Amniotic stem cell (primary cell): ENCODE measurements at places on chromosomes 4 and X.
A peak's percentile ranks its signal among the peaks of the same experiment; 100 is the strongest.

GRCh38 chr4:88628746-88629145 is 36.5 kb downstream of the HERC3 start:
- no peak for DNase-seq

DNA sequence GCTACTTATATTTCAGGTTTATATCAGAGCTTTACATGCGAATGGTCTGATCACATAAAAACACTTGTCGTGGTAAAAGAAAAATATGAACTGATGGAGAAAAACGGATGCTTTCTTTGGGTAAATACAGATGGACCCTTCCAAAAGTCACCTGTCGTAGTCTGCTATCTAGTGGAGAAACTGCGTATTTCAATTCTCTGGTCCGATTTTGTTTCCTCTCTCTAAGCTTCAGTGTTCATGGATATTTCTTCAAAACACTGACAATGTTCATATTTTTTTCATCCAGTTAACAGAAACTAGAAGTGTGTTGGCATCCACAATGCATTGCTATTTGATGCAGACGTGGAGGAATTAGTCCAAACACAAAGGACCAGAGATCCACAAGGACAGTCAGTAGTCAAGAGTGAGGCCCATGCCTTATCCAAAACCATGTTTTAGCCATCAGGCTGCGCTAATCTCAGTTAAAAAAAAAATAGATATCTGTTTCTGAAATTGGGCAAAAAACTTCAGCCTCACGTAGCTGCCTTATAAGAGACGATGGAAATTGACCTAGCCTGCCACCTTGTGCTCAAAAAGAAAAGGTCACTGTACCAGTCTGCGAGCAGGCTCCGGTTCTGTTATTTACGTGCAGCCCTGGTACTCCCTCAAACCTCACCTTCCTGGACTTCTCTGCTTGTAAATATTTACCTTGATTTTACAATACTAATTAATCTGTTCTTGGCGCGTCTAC is 16.0 kb downstream of the MEPE start:
- DNase-seq: peak; percentile 57

- peak; percentile 0 for DNase-seq
Observed at GRCh38 chr4:17066236-17066635, 167.8 kb upstream of the LDB2 start.

GRCh38 chrX:24479924-24480323 is 14.8 kb downstream of the PDK3 start:
- no peak for DNase-seq

GRCh38 chrX:18272222-18272621 is 51.5 kb upstream of the BEND2 start:
- DNase-seq: no peak

- no peak for DNase-seq
Observed at GRCh38 chr4:140085062-140085622, 68.8 kb downstream of the MAML3 start.

- no peak for DNase-seq
Observed at GRCh38 chr4:92847026-92847425, 543.3 kb downstream of the GRID2 start.

DNA sequence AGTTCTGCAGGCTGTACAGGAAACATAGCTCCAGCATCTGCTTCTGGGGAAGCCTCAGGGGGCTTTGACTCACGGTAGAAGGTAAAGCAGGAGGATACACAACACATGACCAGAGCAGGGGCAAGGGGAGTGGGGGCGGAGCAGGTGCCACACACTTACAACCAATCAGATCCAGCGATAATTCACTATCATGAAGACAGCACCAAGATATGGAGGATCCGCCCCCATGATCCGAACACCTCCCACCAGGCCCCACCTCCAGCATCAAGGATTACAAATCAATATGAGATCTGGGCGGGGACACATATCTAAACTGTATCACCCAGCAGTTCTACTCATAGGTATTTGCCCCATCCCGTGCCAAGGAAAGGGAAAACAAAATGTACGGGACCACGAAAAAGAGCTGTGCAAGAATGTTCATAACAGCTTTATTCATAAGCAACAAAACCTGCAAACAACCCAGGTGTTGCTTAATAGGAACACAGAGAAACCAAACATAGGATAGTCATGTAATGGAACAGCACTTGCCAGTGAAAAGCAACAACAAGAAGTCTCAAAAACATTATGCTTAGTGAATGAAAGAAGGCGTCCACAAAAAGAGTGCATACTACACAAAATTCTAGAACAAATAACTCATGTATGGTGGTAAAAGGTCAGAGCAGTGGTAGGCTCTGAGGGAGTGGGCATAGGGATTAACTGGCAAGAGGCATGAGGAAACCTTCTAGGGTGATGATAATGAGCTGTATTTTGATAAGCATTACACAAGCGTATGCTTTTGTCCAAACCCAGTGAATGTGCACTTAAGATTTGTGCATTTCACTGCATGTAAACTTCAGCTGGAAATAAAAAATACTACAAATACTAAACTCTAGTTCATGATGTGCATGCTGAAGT is 130.9 kb upstream of the FAM9B start:
- no peak for DNase-seq

DNA sequence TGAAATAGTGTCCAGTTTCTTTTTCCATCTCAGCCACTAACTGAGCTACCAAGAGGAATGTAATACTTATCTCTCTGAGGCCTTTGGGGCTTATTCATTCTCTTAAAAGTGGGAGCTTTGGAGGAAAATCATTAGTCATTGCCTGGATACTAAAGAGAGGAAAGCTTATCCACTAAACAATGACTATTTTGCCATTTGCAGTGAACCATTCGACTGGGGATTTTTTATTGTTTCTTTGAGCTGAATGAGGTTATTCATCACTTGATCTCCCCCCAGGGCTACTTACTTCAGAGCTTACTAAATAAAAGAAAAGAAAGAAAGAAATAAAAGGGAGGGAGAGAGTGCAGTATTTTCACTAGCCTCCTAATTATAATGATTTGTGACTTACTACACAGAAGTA is 1329.5 kb upstream of the TENM3 start:
- peak; percentile 73 for DNase-seq

- no peak for DNase-seq
Observed at GRCh38 chr4:103144926-103145325, 45.3 kb upstream of the BDH2 start.
